Activated T-helper 17 cell treated with anti-CD3 and anti-CD28 coated beads, Interleukin-2, amount 50 U/mL, for 72 hours (primary cell): ENCODE measurements at places on chromosomes 6 and 20. TPM values are rescaled to one million over a fixed set of nuclear protein-coding genes. Genes with fewer than 3 reads are reported as not detected.

- no peak for ATAC-seq
These were observed 210.2 kb upstream of the DEFB112 start for GRCh38 chr6:50259903-50260302.

The NKX2-2 gene
- not detected for total RNA-seq

DNA sequence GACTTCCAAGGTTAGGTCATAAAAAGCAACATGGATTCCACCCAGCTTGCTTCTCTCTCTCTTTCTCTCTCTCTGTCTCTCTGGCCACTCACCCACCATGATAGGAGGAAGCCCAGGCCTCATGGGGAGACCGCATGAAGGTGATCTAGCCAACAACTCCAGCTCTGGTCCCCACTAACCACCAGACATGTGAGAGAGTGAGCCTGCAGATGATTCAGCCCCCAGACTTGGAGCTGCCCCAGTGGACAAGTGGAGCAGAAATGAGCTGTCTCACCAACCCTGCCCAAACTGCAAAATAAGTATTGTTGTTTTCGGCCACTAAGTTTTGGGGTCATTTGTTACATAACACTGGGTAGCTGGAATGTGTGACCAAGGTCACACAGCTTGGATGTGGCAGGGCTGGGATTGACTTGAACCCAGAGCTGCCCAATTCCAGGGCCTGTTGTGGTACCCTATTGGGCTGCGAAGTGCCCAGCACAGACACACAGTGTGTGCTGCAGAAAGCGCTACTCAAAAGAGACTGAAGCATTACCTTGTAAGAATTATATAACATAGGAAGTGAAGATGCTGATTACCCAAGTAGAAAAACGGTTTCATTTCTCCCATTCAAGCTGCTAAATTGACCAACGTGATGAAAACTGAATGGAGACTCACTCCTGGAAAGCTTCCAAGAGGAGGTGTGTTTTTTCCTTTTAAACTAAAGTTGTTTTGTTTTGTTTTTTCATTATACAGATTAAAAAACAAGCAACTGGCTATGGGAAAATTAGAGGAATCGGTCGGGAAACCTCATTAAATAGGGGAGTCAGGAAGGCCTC is 9.1 kb upstream of the TLDC2 start:
- ATAC-seq, result no peak

- ATAC-seq, result peak; percentile 59
These were observed 12.4 kb upstream of the GMEB2 start for GRCh38 chr20:63639093-63639975.

The MICA gene
- 16.2 TPM for total RNA-seq

DNA sequence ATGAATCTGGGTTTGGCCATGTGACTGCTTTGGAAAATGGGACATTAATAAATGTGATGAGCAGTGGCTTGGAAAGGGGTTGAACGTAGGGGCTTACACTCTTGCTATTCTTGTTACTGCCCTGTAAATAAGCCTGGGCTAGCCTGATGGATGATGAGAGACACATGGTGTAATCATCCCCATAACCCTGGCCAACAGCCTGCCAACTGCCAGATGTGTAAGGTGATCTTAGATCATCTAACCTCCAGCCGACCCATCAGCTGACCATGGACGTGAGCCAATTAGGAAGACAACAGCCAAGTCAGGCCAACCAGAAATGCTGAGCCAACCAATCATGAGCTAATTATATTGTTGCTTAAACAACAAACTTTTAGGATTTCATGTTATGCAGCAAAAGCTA is 25.2 kb downstream of the FBXO30 start:
- no peak for ATAC-seq

GRCh38 chr20:4457566-4458543 is 263.9 kb upstream of the PRND start:
- no peak for ATAC-seq

The PGM3 gene
- 35.8 TPM for total RNA-seq

DNA sequence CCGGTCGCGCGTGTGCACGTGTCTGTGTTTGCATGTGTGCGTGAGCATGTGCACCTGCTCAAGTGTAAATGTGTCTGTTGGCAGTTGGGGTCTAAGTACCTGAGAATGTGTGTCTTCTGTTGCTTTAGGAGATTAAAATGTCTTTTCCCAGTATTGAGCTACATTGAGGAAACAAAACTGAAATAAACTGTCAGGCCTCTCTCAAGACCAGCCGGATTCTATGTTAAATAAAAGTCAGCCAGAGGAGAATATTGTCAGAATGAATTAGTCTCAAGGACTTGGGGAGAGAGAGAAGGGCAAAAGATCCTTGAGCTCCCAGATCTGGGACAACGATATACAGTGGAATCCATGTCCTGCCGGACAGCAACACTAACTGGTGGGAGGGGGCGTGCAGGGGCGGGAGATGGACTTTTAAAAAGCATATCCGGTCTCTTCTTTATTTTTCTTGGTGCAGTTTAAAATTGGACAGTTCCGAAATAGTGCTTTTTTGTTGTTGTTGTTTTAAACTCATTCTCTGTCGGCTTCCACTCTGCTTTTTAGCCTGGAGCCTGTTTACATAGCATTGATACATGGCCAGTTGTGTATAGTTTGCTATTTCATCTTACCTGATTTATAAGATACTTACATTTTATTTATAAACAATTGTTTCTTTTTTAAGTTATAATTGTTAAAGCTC is 3.3 kb upstream of the TBX18 start:
- ATAC-seq, result no peak

GRCh38 chr20:32823078-32823477 is 3.3 kb downstream of the MAPRE1 start:
- ATAC-seq, result no peak

GRCh38 chr6:160912411-160912810 is 79.2 kb upstream of the MAP3K4 start:
- no peak for ATAC-seq

The MANEA gene
- 13.4 TPM for total RNA-seq

DNA sequence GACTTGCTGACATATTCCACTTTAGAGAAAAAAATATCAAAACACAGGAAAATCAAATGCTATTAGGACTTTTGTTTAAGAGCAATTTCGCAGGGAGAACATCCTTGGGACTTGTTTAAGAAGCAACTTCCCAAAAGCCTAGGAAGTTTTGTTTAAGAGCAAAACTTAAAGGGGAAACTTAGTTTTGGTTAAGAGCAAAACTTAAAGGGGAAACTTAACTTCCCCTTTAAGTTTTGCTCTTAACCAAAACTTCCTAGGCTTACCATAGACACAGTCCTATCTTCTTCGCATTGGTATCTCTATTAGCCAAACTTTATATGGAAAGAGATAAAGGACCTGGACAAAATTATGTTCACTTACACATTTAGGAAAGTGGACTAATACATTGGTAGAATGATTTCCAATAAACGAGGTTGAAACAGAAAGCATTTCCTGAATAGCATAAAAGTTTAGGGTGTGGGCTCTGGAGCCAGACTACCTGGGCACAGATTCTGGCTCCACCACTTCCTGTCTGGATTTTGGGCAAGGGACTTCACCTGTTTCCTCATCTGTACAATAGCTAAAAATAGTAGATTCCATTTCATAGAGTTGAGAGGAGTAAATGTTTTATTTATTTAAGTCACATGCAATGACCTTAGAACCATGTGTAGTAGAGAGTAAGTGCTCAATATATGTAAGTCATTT is 15.7 kb downstream of the PAQR8 start:
- no peak for ATAC-seq

GRCh38 chr20:44028003-44028730 is 113.5 kb downstream of the TOX2 start:
- no peak for ATAC-seq

DNA sequence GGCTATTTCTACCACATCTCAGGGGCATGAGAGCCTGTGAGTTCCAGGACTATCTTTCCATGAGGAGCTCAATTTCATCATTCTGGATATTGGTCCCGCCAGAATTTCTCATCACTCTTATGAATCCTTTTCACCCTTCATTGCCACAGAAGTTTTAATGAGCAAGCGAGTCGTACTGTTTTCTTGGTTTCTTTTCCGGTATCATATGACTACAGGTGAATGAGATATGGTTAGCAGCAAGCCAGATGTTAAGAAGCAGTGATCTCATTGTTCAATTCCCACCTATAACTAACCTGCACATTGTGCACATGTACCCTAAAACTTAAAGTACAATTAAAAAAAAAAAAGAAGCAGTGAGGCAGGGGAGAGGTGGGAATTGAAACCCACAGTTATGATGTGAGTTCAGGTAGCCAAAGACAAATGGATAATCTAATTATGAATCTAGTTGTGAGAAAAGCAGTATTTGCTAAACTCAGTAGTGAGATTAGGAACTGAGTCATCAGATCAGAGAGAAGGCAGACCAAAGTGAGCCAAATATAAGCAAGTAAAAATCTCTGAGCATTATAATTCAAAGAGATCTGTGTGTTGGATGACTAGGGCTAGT is 78.0 kb upstream of the ELOVL5 start:
- ATAC-seq, result peak; percentile 96

The ANGPT4 gene
- not detected for total RNA-seq

- ATAC-seq, result no peak
These were observed 554.9 kb downstream of the CDH26 start for GRCh38 chr20:60513141-60513540.
